Liver (tissue), 10 donors: ENCODE measurements at places on chromosomes 3 and 15. TPM values are rescaled to one million over a fixed set of nuclear protein-coding genes. Genes with fewer than 3 reads are reported as not detected.

- no peak for DNase-seq
These were observed 276.8 kb downstream of the ULK4 start for GRCh38 chr3:41684797-41685735.

- no peak for DNase-seq
These were observed 12.4 kb downstream of the SPATA16 start for GRCh38 chr3:173128633-173129032.

DNA sequence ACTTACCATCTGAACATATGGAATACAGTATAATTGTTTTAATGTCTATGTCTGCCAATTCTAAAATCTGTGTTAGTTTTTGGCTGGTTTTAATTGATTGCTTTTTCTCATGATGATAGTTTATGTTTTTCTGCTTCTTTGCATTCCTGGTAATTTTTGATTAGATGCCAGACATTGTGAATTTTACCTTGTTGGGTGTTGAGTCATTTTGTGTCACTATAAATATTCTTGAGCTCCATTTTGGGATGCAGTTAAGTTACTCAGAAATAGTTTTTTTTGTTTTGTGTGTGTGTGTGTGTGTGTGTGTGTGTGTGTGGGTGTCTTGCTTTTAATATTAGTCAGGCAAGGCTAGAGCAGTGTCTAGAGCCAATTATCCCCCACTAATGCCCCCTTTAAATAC lies 818.8 kb upstream of the NR2F2 start:
- DNase-seq = no peak

The CD200R1 gene
- total RNA-seq = 5.4 TPM

The LMAN1L gene
- total RNA-seq = 0.08 TPM
